ENCODE measurements at places on chromosomes 16 and 17.
A peak's percentile ranks its signal among the peaks of the same experiment; 100 is the strongest.

DNA sequence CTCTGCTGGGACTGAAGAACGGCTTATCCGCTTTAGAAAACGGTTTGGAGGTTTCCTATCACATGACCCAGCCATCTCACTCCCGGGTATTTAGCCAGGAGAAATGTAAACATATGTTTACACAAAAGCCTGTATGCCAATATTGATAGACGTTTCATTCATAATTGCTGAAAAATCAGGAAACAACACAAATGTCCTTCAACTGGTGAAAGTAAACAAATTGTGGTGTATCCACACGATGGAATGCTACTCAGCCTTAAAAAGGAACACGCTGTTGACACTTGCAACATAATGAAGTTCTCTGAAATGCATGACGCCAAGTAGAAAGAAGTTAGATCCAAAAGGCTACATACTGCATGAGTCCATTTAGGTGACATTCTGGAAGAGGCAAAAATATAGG is 157.6 kb downstream of the SLC39A11 start:
- no peak for DNase-seq

DNA sequence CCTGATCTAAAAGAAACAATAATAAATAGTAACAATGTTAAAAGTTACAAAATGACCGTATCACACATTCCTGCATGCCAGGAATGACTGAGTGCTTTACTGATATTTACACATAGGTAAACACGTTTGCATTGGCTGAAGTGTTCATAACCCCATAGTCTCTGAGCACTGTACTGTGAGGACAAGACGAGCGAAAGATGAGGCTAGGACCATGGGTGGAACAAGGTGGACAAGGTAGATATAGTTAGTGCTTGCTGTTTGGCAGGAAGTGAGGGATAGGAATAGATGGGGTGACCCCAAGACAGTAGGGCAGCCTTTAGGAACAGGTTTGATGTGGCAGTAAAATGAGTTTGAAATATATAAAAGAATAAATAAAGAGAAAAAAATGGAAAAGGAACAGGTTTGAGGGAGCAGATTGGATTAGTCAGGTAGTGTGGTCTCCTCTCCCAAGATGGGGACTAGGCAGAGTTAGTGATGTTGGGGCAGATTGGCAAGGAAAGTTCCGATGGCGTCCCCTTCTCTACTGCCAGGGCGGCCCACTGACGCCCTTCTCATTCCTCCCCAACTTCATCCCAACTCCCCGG is 452 bp upstream of the E2F4 start:
- DNase-seq = no peak

- no peak for DNase-seq
Measured at GRCh38 chr17:83106056-83106588, 26.7 kb downstream of the METRNL start.

DNA sequence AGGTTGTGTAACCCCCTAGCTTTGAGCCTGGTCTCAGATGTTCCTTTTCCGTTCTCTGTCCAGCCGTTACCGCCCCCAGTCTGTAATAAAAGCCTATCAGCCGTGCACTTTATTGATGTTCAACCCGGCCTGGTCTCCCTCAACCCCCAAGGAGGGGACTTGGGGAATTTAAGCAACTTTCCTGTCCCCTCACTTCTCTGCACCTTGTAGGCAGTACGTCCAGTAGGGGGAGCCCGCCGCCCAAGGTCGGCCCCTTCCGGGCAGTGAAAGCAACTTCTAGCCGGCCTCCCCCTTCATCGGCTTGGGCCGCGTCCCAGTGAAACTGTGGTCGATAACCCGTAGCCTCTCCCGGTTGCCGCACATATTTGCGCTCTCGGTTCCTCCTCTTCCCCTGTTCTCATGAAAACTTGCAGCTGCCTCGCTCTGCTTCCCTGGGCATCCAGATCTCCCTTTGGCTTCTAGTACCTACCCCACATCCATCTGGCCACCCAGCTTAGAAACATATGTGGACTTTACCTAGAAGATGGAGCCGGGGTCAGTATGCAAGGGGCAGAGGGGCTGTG is 7.9 kb downstream of the PNPO start:
- peak; percentile 66 for DNase-seq

GRCh38 chr16:71767060-71767900 is 41.4 kb downstream of the AP1G1 start:
- DNase-seq = no peak

GRCh38 chr16:49932946-49933345 is 77.0 kb upstream of the ZNF423 start:
- no peak for DNase-seq

DNA sequence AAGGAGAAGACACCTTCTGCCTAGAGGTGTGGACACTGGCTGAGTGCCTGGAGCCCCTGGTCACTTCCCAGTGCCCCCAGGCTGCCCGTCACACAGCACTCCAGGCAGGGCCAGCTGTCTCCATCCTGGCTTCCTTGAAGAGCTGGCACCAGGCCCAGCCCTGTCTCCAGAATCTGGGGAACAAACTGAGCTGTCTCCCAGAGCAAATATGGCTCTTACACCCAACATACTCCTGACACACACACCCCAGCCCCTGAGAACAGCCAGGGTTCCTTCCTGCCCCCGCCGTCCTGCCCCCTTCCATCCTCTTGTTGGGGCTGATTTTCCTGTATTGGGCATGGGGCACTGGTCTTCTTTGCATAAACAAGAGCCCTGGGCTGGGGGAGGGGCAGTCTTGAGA is 9.1 kb downstream of the NHERF1 start:
- DNase-seq = peak; percentile 11

DNA sequence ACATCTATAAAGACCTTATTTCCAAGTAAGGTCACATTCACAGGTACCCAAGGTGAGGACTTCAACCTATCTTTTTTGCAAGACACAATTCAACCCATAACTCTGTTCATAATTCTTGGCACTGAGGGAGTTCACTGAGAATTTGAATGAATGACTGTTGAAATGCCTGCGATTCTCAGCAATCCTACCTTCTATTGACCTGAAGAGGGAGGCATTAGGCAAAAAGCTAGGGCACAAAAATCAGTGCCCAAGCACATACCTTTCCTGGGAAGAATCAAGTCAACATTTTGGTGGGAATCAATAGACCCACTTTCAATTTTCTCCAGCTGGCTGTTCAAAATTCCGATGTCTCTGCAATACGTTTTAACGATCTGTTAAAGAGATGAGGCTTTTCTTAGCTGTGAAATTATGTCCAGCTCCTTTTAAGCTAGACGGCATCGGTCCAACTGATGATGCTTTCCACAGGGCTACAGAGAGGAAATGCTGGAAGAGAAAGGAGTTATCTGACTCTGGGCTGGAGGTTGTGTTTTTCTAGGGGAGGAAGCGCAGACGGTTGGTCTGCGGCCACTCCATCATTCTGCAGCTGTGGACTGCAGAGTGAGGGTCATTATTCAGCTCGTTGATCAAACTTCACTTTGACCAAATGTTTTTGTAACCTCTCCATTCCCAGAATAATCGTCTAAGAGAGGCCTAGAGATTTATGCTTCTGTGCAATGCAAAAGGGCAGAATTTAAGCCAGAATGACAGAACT is 25.2 kb downstream of the BCO1 start:
- no peak for DNase-seq

DNA sequence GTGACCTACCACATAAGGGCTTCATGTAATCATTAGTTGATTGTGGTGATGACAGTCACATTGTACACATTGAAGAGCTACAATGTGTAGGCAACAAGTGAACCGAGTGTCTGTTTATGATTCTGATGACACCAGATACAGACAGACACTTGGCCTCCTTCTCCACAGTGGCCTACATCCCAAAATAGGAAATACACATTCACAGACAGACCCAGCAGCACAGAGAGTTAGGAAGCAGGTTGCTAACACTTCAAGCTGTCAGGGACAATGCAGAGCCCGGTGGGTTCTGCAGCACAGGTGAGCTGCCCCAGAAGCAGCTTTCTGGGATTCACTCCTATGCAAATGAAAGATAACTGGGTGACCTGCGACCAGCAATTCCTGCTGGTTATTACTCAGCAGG is 72.2 kb downstream of the CDH11 start:
- DNase-seq = no peak
